Peyer's patch (tissue), 4 donors: ENCODE measurements at places on chromosomes 12 and 14. TPM values are rescaled to one million over a fixed set of nuclear protein-coding genes. Genes with fewer than 3 reads are reported as not detected.

DNA sequence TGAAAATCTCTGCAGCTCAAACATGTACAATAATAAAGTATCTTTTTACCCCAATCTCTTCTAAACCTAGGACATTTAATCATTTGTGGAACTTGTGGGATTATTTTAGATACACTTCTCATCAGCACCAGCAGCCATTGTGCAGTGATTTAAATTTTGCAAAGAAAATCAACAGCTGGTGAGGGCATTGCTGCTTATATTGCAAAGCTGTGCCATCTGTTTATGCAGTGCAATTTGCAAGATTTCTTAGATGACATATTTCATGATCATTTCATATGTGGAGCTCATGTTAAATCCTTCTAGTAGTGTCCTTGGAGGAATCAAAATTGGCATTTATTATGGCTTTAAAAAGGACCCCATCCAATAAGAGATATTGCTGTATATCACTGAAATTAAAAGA, 320.7 kb downstream of the BTG1 start:
- DNase-seq = no peak

DNA sequence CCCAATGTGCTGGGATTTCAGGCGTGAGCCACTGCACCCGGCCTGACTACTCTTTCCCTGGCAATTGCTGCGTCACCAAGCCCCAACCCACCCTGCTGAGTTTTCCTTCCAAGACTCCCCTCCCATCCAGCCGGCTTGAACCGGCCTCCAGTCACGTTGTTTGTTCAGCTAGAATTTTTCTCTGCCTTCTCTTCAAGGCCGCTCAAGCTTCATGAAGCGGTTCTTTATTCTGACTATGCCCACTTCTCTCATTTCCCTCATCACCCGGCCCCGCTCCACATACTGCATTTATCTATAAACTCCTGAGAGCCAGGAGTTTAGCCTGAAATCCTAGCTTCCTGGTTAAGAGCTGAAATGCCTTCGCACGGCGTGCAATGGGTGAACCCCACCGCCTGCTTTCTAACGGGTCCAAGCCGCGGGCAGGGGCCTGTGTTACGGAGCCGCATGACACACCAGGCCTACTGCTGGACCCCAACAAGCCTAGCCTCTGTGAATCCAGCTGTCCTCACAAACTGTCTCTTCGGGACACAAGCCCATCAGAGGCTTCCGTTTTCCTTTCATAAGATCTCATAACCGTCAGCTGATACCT, 999 bp upstream of the DCAF4 start:
- DNase-seq = no peak

DNA sequence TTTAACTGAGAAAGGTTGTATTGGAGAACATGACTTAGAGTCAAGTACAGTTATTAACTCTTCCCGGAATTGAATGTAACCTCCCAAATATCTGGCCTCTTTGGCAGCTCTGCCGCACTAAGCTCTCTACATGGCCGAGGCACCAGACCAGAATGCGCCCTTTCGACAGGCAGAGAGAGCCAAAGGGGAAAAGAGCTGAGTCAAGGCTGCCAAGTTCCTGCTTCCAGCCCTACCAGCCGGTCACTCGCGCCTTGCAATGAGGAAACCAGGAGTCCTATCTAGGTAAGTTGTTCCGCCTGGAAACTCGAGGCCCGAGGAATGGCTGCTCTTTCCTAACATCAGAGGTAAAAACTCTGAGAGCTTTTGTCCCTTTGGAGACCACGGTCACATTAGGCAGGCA, 172.2 kb downstream of the BRMS1L start:
- DNase-seq = no peak

DNA sequence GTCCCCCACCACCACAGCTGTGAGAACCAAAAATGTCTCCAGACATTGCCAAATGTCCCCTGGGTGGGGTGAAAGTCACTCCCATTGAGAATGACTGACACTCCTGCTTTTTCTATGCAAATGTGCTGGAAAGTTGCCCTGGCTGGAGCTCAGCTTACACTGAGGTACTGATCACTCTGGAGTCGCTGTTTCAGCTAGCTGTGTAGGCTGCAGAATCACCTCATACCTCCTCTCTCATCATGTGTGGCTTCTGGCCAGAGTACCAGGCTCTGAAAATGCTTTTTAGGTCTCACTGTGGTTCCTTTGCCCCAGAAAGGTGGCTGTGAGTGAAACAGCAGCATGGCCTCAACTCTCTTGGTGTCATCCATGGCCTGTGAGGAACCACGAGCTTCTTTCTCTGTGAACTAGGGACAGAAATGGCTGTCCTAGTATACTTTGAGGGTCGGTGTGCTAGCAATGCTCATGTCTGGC, 414.4 kb downstream of the DPF3 start:
- no peak for DNase-seq

DNA sequence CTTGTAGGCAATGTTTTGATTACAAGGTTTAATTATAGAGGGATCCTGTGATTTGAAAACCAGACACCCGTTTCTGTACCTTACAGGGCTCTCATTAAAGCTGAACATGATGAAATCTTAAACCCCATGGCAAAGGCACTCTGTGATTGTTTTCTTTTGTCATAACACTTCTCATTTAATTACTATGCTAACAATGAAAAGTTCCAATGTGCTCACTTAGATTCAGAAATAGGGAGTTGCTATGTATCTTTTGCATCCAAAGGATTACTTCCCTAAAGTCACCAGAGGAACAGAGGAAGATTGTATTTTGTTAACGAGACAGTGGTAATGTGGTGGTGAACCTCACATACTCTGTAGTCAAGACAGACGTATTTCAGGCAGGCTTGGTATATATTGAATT, 81.5 kb upstream of the MYF6 start:
- no peak for DNase-seq

DNA sequence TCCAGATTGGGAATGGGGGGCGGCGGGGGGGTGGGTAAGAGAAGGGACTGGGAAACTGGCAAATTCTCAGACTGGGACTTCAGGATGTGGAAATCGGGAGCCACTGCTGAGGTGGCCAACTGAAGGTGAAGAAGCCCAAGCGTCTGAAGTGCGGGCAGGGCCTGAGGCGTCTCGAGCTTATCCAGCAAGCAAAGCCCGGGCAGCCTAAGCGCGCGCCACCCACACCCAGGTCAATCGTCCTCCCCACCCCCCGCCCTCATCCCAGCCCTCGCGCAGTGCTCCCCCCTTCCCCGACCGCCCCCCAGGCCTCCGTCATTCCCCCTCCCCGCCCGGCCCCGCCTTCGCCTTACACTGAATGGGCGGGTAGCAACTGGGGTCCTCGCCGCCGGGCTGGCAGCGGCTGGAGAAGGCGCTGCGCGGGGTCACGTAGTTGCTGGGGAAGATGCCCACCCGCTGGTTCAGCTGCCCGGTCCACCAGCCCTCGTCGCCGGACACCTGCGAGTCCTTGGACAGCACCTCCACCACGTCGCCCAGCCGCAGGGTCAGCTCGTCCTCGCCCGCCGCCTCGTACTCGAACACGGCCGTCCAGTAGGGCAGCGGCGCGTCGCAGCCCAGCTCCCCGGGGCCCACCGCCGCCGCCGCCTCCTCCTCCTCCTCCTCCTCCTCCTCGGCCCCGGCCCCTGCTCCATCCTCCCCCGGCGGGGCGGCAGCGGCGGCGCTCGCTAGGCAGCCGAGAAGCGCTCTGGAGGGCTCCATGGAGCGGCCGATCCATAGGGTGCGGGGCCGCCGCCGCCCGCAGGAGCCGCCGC, 693 bp downstream of the MAP3K9 start:
- DNase-seq = peak; percentile 60

DNA sequence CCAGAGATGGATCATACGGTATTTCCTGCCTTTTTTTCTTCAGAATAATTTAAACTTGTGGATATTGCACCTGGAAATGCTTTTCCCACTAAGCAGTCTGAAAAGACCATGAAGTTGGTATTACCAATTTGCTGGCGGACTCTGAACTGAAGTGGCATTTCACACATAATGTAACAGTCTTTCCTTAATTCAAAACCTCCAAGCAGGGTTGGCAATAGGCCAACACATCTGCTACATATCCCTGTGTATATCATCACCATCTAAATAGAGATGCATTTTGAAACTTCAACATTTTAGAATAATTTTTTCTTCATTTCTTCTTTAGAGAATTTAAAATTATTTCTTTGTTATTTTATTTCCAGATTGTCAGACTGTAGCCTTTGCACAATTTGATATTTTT, 100.5 kb downstream of the TSPAN8 start:
- DNase-seq = no peak

DNA sequence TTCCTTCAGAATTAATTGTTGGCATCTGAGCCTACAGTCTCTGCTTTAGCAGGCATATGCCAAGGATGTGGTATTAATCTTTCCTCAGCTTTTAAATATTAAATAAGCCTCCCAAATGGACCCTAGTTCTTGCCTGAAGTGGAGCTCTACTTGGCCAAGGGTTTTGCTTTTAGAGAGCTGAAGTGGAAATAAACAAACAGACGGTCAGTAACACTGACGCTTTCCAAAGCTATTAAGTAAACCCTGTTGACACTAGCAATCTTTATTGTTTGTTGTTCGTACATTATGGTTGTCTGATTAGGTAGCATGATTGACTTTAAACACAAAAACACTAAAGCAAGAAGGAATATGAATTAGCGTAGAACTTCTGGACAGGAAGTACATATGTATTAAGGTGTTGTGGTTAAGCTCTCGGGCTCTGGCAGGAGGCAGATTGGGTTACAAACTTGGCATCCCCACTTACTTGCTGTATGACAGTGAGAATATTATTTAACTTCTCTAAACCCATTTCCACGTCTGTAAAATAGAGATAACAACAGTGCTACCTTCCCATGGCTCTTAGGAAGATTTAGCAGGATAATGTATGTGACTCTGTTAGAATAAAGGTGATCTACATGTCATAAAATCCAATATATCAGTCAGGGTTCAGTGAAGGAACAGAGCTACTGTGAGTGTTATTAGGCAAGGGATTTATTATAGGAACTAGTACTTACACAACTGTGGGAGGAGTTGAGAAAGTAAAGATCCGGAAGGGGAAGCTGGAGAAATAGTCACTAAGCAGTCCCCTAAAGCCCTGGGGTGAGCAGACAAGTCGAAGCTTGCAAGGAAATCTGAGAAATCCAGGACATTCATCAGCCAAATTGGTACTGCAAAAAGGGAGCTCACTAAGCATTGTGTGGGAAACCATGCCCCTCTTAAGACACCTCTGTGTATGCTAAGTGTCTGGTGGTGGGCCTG, 92.2 kb upstream of the ATF7IP start:
- DNase-seq = no peak

DNA sequence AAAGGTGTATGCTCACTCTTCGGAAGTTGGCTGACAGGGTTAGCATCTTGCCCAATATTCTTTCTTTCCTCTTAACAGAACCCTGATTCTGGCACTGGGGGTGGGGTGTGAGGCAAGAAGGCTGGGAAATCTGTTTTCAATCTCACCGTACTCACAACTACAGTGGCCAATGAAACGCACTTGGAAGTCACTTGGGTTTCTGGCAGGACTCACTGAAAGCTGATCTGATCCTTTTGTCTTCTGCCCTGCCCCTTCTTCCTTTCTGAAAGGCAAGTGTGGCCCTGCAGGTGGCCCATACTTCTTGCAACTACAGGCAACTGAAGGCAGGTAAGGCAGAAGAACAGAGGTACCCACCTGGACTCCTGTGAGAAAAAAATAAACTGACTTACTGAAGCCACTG, 106.9 kb downstream of the STXBP6 start:
- peak; percentile 45 for DNase-seq

GRCh38 chr14:37711356-37711830, 116.0 kb downstream of the TTC6 start:
- no peak for DNase-seq

- no peak for DNase-seq
Observed at GRCh38 chr12:124646385-124647230, 79.2 kb upstream of the NCOR2 start.

DNA sequence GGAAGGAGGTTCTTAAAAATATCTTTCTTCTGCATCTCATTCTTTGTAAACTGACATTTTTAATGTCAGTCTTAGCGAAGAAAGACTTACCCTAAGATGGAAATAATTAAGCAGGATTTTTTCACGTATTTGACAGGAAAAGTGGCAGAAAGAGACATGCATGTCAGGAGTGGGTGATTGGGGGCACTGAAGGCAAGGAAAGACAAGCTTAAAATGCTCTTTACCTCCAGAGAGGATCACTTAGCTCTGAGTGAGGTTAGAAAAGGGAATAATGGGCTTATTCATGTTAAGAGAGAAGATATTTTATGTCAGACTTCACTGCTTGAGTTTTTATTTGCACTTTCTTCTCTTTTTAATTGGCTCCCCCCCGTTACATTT, 1358.2 kb upstream of the TMEM132C start:
- DNase-seq = no peak

- no peak for DNase-seq
Observed at GRCh38 chr12:12804011-12804410, 9.1 kb upstream of the DDX47 start.

DNA sequence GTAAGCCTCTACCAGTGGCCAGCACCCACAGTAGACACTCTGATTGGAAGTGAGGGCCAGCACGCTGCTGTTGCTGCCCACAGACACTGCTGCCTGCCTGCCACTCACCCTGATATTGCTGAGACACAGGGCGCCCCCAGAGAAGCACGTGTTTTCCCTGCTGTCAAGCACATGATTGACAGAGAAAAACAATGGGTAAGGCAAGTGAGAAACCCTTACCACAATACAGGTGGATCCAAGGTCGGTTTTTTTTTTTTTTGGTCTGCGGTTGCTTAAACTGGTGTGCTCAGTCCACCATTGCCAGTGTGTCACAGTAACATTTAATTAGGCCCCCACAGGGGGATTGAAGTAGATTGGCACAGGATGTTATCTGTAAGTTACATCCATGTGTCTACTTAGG, 65.9 kb downstream of the WDR20 start:
- no peak for DNase-seq

- no peak for DNase-seq
Observed at GRCh38 chr12:15796493-15797141, 7.4 kb upstream of the EPS8 start.

DNA sequence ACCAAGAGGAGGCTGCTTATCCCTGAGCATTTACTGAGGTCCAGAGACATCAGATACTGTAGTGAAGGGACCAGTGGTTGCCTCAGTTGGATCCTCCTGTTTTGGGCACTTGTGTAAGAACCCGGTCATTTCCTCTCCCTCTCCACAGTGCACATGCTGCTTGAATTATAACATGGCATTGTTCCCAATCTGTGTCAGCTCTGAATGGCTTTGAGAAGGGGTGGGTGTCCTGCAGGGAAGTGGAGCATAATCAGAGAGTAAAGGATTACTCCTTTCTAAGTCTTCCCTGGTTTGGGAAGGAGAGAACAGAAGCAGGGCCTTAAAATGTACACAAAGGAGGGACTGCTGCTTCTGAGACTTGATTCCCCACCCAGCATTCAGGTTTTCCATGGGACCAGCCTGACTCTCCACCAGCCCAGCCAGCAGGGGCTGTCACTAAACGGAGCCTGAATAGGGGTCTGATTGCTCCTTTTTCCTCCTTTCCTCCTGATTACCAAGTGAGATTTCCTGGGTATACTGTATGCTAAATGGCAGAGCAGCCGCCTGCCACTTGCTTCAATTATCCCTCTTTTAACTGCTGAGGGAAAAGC, 78.4 kb downstream of the NRXN3 start:
- DNase-seq = no peak

Gene TIMM9
- 9.9 TPM for total RNA-seq

Gene CPNE8
- 4.4 TPM for total RNA-seq

Gene OR4N2
- total RNA-seq = not detected

Gene OR4E2
- not detected for total RNA-seq

Gene GDF11
- total RNA-seq = 14.9 TPM

Gene MAP3K9
- 10.7 TPM for total RNA-seq

Gene KRT85
- total RNA-seq = not detected

Gene AKAP5
- total RNA-seq = 2.3 TPM

Gene C14orf93
- 19.8 TPM for total RNA-seq
